ENCODE measurements at places on chromosomes 6 and 20. TPM values are rescaled to one million over a fixed set of nuclear protein-coding genes. Genes with fewer than 3 reads are reported as not detected.

- no peak for DNase-seq
Observed at GRCh38 chr6:42394881-42395620, 56.7 kb downstream of the TRERF1 start.

DNA sequence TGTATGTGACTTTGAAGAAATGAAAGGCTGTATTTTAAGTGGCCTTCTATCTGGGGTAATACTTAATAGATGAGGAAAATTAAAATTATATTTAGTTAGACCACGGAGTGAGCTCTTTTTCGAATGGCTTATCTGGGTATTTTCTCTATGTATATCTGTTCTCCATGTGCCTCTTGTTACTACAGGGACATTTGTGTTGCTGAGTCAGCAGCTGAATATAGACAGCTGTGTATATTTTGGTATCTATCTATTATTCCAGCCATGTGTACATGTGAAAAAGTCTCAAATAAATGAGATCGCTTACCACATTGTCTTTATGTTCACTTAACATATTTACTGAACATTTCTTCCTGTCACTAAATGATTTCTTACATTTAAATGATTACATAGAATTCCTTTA is 57.2 kb downstream of the TMEM200A start:
- DNase-seq = no peak

DNA sequence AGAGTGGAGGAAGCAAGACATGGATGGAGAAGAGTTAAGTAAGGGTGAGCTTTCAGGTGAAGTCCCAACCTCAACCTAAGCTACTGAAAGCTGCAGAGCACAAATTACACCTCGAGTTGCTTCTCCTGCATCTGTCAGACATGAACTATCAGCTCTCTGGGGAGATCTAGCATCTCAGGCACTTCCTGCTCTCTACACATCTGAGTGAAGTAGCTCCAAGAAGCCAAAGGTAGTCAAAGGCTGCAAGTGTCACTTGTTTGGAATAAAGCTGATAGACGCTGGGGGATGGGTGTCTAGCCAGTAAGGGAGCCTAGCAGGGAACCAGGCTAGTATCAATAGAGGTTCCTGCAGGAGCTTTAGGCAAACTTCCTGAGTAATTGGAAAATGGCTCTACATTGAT is 228.0 kb downstream of the PLCB1 start:
- no peak for DNase-seq

GRCh38 chr6:169269180-169270076 is 15.8 kb upstream of the THBS2 start:
- no peak for DNase-seq

GRCh38 chr6:129342796-129343195 is 367.2 kb downstream of the ARHGAP18 start:
- no peak for DNase-seq

DNA sequence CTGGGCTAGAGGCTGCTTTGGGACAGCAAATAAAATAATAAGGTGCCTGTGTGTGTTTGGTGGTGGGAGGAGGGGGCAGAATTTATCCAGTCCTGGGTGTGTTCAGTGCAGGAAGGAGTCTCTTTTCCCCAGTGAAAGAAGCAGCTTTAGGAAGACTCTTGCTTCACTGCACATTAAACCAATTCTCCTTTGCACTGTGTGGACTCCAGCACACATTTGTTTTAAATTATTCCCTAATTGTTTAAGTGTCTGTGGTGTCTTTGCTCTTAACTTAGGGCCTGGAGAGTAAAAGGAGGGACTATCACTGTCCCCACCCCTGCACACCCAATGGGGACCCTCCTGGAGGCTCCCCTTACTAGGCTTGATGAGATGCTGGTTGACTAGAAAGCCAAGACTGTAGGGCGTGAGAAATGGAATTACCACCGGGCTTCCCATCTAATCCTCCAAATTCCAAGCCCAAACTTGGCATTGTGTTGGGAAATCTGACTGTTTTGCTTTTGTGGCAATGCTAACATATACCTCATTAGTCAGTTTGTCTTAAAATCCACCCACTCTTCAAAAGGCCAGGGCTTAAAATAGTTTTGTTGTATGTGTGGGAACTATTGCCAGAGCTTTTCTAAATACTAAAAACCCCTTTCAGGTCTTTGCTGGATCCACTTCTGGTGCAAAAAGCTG is 13.5 kb upstream of the DAAM2 start:
- no peak for DNase-seq

DNA sequence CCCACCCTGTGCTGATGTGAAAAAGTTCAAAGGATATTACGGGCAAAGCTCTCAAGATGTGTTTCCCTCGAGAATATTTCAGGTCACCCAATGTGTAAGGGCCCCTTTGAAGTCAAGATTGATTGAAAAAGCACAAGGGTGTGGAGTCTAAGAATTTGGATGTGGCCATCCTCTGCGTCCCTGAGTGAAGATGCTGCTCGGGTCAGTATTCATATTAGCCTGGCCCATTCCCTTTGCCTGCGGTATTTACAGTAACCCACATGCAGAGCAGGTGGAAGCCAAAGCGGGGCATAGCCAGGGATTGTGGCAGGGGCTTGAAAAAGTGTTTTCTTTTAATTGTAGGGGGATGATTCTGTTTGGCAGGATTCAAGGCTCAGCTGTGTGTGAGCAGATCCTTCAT is 211.0 kb downstream of the TSHZ2 start:
- no peak for DNase-seq

DNA sequence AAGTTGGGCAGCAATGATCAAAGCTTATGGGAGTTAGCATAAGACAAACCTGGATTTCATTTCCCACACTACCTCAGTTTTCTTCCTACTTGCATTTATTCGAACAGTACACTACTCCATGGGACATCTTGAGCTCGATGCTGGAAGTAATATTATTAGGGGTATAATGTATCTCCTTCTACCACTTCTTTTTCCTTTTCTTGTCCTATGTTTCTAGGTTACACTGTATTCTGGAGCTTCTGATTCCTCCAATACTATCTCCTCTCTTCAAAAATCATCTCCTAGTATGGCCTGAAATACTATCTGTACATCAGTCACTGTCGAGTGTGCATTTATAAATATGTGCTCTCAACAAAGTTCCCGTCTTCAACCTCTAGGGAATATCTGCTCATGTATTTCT is 124.4 kb downstream of the MAP7 start:
- DNase-seq = no peak

DNA sequence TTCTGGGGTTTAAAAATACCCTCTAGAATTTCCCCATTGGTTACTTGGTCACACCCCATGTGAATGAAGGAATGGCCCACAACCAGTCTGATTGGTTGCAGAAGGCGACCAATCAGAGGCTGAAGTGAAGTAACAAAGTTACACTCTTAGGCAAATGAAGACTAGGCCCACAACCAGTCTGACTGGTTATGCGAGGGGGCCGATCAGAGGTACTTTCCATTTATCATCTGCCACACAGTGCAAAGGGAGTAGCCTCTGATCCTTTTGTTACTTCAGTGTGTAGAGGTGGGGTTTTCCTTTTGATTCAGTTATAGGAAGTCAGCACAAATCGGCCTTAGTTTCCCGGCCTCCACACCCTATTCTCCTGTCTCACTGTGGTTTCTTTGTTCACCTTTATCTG is 61.2 kb upstream of the SGK1 start:
- no peak for DNase-seq

DNA sequence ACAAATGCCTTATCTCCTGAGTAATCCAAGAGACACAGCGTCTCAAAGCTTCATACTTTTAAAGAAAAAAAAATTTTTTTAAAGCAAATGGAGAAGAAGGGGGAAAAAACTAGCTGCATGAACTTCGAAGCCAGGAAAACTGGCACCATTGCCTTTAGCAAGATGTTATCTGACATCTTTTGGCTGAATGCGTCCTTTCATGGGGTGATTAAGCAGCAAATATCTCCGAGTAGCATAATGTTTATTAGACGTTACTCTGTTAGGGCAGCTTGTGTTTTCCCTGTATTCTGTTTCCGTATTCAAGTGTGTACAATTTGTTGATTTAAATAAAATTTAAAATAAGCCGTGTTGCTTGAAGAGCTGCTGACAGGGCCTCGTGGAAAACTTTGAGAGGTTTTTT is 76.5 kb upstream of the TSHZ2 start:
- DNase-seq = no peak

- no peak for DNase-seq
Observed at GRCh38 chr6:26598267-26598666, 1.5 kb downstream of the ABT1 start.

DNA sequence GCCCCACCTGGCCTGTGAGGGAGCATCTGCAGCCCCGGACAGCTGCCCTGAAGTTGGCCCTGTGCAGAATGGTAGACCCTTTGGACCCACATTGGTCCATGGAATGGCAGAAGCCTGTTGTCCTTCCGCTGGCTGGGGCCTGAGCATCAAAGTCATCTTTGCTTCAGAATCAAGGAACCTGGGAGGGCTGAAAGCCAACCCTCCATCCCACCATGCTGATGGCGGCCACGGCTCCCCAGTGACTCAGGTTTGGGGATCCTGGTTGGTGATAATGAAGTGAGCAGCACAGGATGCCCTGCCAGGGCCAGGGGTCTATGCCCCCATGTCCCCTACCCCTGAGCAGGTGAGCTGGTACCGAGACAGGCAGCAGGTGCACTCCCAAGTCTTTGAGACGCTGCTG is 52.8 kb downstream of the YTHDF1 start:
- DNase-seq = no peak

DNA sequence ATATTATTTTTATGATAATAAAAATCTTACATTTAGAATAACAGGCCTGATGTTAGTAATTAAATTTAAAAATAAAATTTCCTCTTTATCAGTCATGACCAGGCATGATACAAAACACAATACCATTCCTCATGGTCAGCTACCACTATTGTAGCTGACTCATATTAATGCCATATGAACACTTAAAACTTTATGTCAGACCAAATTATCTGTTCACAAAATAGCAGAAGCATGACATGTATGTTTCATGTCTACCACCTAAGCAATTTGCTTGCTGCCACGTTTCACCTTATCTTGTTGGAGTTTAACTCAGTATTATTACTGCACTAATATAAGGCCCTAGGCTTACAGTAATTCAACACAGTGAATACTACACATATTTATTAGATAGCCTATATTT is 65.7 kb downstream of the HTR1B start:
- no peak for DNase-seq

DNA sequence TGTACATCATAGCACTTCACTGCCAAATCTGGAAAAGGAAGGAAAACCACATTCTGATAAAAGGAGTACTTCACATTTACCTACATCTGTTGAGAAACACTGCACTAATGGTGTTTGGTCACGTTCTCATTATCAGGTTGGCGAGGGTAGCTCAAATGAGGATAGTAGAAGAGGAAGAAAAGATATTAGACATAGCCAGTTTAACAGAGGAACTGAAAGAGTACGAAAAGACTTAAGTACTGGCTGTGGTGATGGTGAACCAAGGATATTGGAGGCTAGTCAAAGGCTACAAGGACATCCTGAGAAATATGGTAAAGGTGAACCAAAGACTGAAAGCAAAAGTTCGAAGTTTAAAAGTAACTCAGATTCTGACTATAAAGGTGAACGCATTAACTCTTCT is 32.0 kb upstream of the GJA10 start:
- no peak for DNase-seq

GRCh38 chr6:14645841-14646240 is 528.3 kb downstream of the CD83 start:
- no peak for DNase-seq

DNA sequence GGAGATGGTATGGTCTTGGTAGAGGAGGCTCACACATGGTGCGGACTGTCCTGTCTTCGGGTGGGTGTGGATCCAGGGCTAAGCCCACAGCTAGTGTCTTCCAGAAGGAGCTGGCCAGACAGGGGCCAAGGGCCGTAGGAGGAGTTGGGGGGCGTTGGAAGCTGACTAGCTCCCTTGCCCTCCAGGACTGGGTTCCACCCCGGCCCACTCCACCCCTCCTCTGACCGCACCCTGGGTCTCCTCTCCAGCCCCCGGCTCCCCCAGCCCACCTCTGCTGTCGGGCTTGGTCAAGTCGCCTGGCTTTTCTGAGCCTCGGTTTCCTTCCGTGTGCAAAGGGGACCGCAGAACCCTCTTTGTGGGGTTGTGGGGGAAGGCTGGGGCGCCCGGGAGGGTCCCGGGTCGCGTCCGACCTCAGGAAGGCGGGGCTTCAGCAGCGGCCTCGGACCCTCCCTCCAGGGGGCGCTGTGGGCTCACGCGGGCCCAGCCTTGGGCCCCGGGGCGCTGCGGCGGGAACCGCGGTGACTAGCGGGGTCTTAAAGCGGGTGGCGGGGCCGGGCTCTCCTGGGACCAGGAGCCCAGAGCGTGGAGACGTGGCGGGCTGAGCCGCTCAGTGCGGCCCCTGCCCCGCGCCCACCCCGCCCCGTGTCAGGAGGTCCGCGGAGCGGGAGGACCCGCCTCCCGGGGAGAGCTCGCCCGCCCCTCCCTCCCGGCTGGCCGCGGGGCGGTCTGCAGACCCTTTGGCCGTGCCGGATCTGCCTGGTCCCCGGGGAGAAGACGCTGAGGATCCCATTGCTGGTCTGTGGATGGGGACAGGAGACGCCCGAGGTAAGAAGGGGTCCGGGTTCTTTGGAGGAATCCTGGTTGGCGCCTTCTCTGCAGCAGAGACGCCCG is 5.4 kb downstream of the NPBWR2 start:
- no peak for DNase-seq

DNA sequence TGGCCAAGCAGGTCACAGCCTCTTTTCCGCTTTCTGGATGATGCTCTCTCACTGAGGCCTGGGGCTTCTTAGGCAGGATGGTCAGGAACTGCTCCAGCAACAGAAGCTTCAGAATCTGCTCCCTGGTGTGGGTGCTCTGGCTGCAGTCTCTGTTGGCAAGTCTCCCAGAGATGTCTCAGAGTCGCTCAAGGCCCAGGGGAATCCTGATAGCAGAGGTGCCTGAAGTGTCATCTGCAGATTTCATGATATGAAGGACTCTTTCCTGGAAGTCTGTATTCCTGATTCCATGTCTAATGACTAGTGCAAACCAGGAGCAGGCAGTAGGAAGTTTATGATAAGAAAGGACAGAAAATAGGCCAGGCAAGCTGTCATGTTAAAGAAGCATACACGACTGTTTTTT is 20.3 kb downstream of the ZSCAN31 start:
- no peak for DNase-seq

DNA sequence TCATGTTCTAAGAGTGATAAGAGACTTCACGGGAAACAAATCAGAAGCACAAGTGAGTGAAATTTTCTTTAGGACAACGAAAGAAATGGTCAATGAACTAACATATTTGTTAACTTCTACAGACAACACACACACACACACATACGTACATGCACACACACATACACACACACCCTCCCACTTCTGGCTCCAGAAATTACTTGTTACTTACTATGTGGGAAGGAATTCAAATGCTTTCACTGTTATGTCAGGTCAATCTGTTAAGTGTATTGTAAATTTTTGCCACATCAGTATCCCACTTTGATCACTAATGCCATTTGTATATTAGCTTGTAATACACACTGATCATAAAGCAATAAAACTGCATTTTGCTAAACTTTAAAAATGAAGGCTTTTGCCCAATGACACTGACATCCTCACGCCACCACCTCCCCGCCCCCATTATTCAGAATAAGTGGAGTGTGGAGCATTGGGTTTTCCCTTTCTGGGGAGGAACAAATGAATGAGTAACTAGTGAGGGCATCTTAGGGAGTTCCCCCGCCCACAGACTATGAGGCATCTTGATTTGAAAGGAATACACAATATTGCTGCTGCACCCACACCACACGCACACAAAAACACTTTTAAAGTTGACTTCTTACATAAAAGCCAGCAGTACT is 76.2 kb downstream of the ATXN1 start:
- DNase-seq = no peak

The UNC93A gene
- total RNA-seq = not detected

The MAFB gene
- total RNA-seq = 3.0 TPM

The KCNK15 gene
- not detected for total RNA-seq

The ZBTB24 gene
- 4.9 TPM for total RNA-seq

The SLC4A11 gene
- total RNA-seq = 10.9 TPM

The PCSK2 gene
- total RNA-seq = not detected

The PI16 gene
- total RNA-seq = 0.23 TPM

The NRSN1 gene
- not detected for total RNA-seq

The SLC17A3 gene
- total RNA-seq = not detected

The MCHR2 gene
- total RNA-seq = not detected

The HLA-C gene
- 844 TPM for total RNA-seq

Data from glomerular endothelial cell (primary cell).